ENCODE measurements at places on chromosomes 1 and 21. TPM values are rescaled to one million over a fixed set of nuclear protein-coding genes. Genes with fewer than 3 reads are reported as not detected.

GRCh38 chr1:100141192-100141591 lies 8.2 kb downstream of the TRMT13 start:
- no peak for DNase-seq

CFHR1 gene
- total RNA-seq = not detected

DNAJC6 gene
- 1.5 TPM for total RNA-seq

CCDC181 gene
- not detected for total RNA-seq

UQCRHL gene
- total RNA-seq = 0.75 TPM

SH2D1B gene
- total RNA-seq = 0.37 TPM
